Hypothalamus (tissue), 51 donors: ENCODE measurements at places on chromosomes 7 and 10.

DNA sequence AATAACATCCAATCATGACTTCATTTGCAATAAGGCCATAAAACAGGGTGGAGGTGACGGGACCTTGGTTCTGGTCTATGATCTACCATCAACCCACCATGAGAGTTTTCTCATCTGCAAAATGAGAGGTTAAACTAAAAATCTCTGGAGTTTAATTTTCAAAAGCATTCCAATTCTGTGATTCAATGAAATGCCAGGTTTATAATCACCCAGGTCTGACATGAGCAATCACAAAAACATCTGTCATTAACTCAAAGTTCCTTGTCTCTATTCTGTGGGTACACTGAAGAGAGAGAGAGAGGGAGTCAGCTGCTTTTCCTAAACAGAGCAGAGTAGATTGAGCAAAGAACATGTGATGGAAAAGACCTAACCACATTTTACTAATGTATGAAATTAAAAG, 75.4 kb downstream of the NUDCD3 start:
- DNase-seq: no peak

- no peak for DNase-seq
Measured at GRCh38 chr10:33274096-33274785, 60.2 kb downstream of the NRP1 start.

- DNase-seq: no peak
Measured at GRCh38 chr10:109591601-109592000, 331.7 kb downstream of the XPNPEP1 start.

DNA sequence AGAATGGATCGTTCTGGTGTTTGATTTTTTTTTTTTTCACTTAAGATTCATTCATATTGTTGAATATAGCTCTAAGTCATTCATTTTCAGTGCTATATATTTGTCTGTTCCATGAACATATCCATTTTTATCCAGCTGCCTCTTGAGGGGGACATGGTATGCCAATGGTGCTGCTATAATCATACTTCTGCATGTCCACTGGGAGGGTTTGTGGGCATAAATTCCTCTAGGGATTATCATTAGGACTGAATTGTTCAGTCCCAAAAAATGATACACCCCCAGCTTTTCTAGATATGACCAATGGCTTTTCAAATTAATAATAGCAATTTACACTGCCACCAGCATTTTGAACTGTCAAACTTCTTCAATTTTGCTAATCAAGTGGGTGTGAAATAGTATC, 41.1 kb downstream of the CAV1 start:
- no peak for DNase-seq

GRCh38 chr10:129727495-129727894, 236.6 kb downstream of the EBF3 start:
- no peak for DNase-seq

GRCh38 chr7:3238525-3239210, 62.4 kb upstream of the SDK1 start:
- no peak for DNase-seq

GRCh38 chr7:124033095-124033806, 384 bp upstream of the TMEM229A start:
- DNase-seq: peak; percentile 78

DNA sequence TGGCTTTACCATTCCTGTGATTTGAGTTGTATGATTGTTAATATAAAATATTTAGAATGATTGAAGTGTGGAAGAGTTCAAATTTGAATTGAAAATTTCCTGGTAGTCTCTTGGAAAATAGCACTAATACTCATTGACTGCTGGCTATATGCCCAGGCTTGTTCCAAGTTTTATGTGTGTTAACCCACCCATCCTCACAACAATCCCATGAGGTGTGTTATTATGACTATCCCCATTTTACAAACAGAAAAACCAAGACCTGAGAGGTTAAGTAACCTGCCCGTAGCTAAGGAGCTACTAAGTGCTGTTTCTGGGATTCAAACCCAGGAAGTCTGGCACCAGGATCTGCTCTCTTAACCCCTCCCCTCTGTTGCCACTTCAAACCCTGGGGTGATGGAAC, 213.9 kb downstream of the CREB5 start:
- DNase-seq: no peak

DNA sequence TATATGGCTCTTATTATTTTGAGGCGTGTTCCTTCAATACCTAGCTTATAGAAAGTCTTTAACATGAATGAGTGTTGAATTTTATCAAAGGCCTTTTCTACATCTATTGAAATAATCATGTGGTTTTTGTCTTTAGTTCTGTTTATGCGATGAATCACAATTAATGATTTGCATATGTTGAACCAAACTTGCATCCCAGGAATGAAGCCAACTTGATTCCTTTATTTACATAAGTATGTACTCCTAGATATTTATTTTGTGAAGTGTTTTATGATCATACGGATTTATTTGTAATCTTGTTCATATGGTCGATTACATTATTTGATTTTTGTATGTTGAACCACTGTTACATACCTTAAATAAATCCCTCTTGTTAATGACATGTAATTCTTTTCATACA, 244.3 kb upstream of the KCND2 start:
- DNase-seq: no peak

DNA sequence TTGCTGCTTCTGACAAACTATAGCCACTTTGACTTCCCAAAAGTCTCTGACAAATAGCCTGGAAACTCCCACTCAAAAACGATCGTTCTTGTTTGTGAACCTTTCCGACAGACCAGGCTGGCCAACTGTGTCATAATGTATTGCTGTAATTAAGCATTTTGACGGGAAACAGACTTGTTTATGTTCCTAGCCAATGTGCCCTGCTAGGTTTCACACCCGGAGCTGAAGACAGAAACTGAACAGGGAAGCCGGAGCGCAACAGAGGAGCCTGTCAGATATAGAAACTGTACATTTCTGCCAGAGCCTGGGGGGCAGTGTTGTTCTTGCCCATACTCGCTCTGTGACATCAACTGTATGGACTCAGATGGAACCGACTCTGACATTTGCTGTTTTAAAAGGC, 55.3 kb upstream of the C7orf33 start:
- DNase-seq: no peak

GRCh38 chr10:123287594-123288247, 133.5 kb downstream of the BUB3 start:
- no peak for DNase-seq

DNA sequence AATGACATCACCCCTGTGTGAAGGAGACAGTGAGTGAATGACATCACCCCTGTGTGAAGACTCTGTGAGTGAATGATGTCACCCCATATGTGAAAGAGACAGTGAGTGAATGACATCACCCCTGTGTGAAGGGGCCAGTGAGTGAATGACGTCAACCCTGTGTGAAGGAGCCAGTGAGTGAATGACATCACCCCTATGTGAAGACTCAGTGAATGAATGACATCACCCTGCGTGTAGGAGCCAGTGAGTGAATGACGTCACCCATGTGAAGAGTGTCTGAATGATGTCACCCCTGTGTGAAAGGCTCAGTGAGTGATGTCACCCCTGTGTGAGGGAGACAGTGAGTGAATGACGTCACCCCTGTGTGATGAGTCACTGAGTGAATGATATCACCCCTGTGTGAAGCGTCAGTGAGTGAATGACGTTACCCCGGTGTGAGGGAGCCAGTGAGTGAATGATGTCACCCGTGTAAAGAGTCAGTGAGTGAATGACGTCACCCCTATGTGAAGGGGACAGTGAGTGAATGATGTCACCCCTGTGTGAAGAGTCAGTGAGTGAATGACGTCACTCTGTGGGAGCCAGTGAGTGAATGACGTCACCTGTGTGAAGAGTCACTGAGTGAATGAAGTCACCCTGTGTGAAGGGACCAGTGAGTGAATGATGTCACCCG, 478.1 kb downstream of the PTPRN2 start:
- DNase-seq: no peak

DNA sequence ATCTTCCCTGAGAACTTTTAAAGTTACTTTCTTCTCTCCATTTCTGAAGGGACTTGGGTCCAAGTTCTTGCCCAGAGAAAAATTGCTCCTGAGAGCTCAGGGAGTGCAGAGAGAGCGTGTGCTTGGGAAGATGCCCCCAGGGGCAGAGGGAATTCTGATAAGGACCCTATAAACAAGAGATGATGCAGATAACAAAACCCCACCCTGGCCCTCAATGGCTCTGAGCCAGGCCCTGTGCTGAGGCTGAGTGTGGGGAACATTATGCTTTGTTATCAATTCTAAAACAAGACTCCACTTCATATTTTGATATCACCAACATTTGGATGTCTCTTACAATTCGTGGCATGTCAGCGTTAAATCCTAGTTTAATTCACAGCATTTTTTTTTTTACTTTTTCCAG, 34.4 kb upstream of the HABP2 start:
- DNase-seq: no peak

- DNase-seq: no peak
Measured at GRCh38 chr7:37683246-37684120, at the start of gene GPR141. GPR141 (plus strand) TSS chr7:37683766; CDS start chr7:37740394, 56,628 bp downstream.

- no peak for DNase-seq
Measured at GRCh38 chr7:127504715-127505114, 80.7 kb downstream of the GCC1 start.
